T-helper 22 cell (primary cell): ENCODE measurements at places on chromosomes 7 and 10.

- no peak for DNase-seq
Observed at GRCh38 chr10:88066319-88066718, 202.9 kb downstream of the PTEN start.

DNA sequence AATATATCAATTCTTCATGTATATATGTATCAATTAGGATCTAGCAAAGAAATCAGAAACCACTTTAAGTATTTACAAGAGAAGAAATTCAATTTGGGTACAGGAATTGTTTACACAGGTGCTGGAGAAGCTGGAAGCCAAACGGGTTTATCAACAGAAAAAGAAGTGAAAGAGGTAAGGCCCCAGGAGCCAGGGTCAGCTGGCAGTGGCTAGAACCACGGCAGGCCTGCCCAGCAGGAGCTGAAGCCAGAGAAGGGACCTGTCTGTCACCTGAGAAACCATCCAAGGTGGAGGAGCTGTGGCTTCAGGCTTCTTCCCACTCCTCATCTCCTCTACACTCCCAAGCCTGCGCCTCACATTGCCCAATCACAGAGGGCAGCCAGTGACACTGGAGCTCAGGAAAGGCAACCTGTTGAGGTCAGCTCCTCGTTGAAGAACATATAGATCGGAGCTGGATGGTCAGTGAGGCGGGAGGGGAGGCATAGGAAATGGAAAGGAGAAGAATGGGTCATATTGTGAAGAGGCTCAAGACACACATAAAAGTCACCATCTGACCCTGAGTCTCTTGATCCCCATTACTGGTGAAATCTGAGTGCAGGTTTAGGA is 182.6 kb downstream of the REEP3 start:
- DNase-seq = no peak

GRCh38 chr10:111360260-111360925 is 283.6 kb downstream of the ADRA2A start:
- DNase-seq = no peak

DNA sequence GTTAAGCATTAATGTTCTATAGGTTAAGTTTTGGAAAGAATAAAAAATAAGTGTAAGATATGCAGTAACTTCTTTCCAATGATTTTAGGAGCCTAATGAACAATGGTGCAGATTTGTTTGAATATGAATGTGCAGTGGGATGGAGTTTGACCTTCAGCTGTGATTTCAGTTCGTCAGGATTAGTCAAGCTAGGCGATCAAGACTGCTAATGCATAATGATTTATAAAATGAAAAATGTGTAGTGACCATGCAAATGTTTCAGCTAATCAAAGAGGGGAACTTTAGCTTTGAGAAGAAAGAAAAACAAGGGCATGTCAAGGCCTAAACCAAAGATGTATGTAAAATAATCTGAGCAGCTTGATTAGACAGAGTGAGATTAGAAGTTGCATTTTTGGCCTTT is 208.5 kb downstream of the FOXP2 start:
- DNase-seq = no peak

GRCh38 chr7:152059311-152059710 is 33.8 kb downstream of the GALNT11 start:
- DNase-seq = no peak

GRCh38 chr7:141073173-141073640 is 657 bp upstream of the TMEM178B start:
- DNase-seq = no peak

- no peak for DNase-seq
Observed at GRCh38 chr10:86443069-86443468, 76.5 kb upstream of the GRID1 start.

GRCh38 chr10:26090026-26090425 is 126.5 kb upstream of the GAD2 start:
- DNase-seq = no peak

DNA sequence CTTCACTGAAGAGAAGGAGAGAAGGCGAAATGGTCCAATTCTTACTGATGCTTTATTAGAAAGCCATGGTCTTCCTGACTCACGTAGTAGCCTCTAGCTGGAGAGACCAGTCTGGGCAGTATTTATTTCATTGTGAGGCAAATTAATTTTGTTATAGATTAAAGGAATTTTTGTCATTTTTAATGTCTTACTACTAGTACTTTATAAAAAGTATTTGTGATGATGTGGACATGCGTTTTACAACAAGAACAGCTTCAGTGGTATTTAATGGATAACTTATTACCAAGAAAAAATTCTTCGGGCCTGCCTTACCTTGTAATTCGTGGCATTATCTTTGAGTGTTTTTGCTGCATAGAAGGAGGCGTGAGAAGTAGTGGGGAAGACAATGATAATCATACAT is 339.4 kb upstream of the SHH start:
- DNase-seq = no peak

DNA sequence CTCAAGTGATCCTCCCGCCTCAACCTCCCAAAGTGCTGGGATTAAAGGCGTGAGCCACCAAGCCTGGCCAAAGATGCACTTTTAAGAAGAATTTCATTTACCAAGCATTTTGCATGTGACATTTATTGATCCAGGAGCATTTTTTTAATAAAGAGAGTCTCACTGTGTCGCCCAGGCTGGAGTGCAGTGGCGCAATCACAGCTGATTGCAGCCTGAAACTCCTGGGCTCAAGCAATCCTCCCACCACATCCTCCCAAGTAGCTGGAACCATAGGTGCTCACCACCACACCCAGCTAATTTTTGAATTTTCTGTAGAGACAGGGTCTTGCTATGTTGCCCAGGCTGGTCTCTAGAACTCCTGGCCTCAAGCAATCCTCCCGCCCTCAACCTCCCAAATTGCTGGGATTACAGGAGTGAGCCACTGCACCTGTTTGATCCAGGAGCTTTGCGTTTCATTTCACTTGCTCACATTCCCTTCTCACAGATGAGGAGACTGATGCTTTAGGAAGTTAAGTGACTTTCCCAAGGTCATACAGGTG is 4.4 kb upstream of the TBL2 start:
- DNase-seq = no peak

- no peak for DNase-seq
Observed at GRCh38 chr10:11837372-11838161, 14.4 kb downstream of the PROSER2 start.

GRCh38 chr7:47478926-47479711 is 102.8 kb downstream of the TNS3 start:
- DNase-seq = no peak

DNA sequence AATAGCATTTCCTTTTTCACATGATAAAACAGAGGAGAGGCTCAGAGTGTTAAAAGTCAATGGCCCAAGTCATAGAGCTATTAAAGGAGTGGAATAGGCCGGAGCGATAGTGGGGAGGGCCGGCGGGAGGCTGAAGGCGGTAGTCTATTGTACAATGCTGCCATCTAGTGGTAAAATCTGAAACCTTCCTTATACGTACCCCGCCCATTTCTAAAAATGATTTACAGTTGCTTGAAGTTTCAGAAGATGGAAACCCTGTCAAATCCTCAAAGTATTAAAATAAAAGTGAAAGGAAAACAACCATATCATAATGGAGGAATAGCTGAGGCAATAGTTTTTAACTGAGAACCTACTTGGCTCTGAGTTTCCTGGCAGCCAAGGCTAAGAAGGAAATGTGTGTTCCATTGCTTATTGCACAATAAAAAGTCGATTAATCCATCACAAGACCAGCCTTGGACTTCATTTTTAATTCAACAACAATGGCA is 209.1 kb downstream of the CCSER2 start:
- DNase-seq = no peak

GRCh38 chr10:82318534-82318933 is 443.5 kb downstream of the NRG3 start:
- no peak for DNase-seq

DNA sequence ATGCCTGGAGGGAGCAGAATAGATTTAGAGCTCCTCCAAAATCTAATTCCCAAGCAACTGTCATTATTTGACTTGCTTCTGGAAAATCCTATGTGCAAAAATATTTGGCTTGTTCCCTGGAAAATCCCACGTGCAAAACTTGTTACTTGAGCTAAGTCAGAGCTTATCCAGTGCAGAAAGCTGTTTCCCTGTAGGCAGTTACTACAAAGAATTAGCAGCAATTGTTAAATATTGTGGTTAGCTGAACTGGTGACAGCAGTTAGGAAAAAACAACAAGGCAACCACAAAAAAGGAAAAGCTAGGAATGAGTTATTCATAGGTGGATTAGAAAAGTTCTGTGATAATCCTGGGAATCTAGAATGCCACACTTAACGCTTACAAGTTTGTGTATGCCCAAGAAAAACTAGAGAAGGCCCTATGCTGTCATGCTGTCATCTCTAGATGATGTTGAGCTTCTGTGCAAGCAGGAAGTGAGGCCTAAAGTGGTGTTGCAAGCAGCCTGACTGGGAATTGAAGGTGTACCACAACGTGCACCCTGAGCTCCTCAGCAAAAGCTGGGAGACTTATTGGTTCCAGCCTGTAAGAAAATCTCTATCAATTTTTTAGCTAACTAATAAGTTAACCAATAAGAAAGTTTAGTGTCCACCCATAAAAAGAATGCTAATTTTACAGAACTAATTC is 738.6 kb upstream of the LRRTM3 start:
- no peak for DNase-seq

- DNase-seq = no peak
Observed at GRCh38 chr7:31122649-31123058, 70.5 kb downstream of the ADCYAP1R1 start.

DNA sequence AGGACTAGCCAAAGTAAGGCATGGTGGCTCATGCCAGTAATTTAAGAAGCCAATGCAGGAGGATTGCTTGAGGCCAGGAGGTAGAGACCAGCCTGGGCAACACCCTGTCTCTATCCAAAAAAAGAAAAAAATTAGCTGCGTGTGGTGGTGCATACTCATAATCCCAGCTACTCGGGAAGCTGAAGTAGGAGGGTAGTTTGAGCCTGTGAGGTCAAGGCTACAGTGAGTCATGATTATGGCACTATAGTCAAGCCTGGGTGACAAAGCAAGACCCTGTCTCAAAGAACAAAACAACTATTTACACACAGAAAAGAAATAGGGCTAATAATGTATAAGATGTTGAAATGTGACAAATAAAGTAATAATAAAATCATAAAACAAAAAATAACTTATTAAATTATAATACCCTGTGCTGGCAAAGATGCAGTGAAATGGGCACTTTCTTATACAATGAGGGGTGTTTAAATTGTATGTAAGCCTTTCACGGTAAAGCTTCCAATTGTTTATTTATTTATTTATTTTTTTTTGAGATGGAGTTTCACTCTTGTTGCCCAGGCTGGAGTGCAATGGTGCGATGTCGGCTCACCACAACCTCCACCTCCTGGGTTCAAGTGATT is 175.2 kb downstream of the TPST1 start:
- DNase-seq = no peak

GRCh38 chr10:11887381-11888227 is 64.4 kb downstream of the PROSER2 start:
- no peak for DNase-seq

GRCh38 chr7:84510505-84510904 is 315.9 kb upstream of the SEMA3A start:
- DNase-seq = no peak

- no peak for DNase-seq
Observed at GRCh38 chr10:100736144-100736808, 9.1 kb upstream of the PAX2 start.

GRCh38 chr10:132322586-132323048 is 9.4 kb upstream of the LRRC27 start:
- no peak for DNase-seq

- DNase-seq = no peak
Observed at GRCh38 chr7:39624935-39625694, 1.7 kb downstream of the RALA start.

DNA sequence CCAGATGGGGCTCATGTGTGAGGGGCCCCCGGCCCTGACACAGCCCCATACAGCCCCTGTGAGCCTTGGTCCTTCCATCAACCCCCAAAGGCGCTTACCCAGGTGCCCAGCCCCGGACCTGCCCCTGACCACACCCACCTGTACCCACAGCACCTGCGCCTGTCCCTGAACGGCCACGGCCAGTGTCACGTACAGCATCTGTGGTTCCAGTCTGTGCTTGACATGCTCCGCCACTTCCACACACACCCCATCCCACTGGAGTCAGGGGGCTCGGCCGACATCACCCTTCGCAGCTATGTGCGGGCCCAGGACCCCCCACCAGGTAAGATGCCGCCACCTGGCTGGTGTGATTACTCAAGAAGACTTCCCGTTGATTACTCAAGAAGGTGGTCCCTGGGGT is 33.5 kb downstream of the SH2B2 start:
- DNase-seq = no peak

- DNase-seq = no peak
Observed at GRCh38 chr10:72809006-72809405, 84.5 kb upstream of the OIT3 start.

DNA sequence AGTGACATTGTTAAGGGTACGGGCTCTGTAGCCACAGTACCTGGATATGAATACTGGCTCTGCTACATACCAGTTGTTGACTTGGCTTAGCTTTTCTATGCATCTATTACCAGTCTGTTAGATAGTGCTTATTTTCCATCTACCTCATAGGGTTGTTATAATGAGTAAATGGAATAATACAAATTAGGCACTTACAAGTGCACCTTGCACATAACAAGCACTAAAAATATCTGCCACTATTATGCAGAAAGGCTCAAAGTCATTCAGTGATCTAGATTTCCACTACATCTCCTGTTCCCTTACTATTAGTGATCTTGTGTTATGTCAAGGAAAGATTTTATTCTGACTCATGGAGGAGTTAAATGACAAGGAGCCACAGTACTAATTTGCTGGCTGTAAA is 27.9 kb upstream of the ZEB1 start:
- DNase-seq = no peak
